A549 treated with AZD2906 at 1 μM for 4 hours (cell line): ENCODE measurements at places on chromosomes 5 and 9. TPM values are rescaled to one million over a fixed set of nuclear protein-coding genes. Genes with fewer than 3 reads are reported as not detected.

CAVIN4 gene
- total RNA-seq = 0.32 to 0.48 TPM (median 0.39 TPM) in 5 replicates

C9orf153 gene
- total RNA-seq = 0.05 to 0.39 TPM (median 0.20 TPM) in 4 of 5 replicates, not detected in the other

AGXT2 gene
- total RNA-seq = not detected in 5 replicates

CLIC3 gene
- total RNA-seq = 3.2 to 7.2 TPM (median 5.6 TPM) in 5 replicates

SLC34A3 gene
- 0.03 to 0.15 TPM (median 0.10 TPM) in 4 of 5 replicates, not detected in the other for total RNA-seq

TICAM2 gene
- total RNA-seq = 0.66 to 1.3 TPM (median 1.1 TPM) in 5 replicates

ANKRD31 gene
- 0.03 to 0.07 TPM (median 0.06 TPM) in 5 replicates for total RNA-seq

SV2C gene
- not detected in 5 replicates for total RNA-seq

PCDHB9 gene
- 0.01 to 0.09 TPM (median 0.02 TPM) in 4 of 5 replicates, not detected in the other for total RNA-seq

SOX30 gene
- 0.03 TPM in 1 of 5 replicates, not detected in the others for total RNA-seq

ZNF608 gene
- total RNA-seq = 0.81 to 1.4 TPM (median 0.88 TPM) in 5 replicates

LRRC26 gene
- 0.39 to 1.9 TPM (median 1.2 TPM) in 5 replicates for total RNA-seq
